ENCODE measurements at places on chromosomes 7 and 10. TPM values are rescaled to one million over a fixed set of nuclear protein-coding genes. Genes with fewer than 3 reads are reported as not detected.

- H3K27ac ChIP-seq, result no peak overlapping the region
- DNase-seq, result no peak
- no peaks in the 10 kb centered on the region for H3K4me1 ChIP-seq
- no peaks in the 10 kb centered on the region for H3K36me3 ChIP-seq
These were observed 73.5 kb downstream of the CYTH3 start for GRCh38 chr7:6198689-6199595.

DNA sequence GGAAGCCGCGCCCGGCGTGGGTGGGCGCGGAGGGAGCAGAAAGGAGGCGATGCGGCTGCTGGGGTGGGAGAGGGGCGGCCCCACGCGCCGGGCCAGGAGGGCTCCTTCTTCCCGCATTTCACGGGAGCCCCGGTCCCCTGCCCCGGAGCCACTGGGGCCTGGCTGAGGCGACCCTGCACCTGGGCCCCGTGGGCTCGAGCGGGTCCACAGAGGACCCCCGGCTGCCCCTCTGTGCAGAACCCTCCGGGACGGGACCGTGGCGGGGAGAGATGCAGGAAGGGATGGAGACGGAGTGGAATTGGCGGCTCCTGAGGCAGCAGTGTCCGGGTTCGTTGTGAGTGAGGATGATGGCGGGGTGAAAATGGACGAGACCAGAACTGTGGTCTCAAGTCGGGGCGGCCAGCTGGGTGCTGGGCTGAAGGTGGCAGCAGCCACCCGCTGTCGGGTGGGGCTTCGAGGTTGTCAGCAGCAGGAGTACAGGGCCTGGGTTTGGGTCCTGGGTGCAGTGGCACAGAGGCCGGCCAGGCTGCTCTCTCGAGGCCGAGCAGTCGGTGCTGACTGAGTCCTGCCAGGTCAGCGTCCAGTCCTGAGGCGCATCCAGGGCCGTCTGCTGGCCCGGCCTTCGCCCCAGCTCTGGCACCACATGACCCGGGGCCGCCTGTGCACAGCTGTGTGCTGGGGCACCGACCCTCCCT is 80.4 kb downstream of the VIPR2 start:
- H3K27me3 ChIP-seq, result no peaks in the 10 kb centered on the region
- no peaks in the 10 kb centered on the region for H3K4me1 ChIP-seq
- no peak overlapping the region for H3K27ac ChIP-seq
- no peak overlapping the region for H3K4me3 ChIP-seq
- DNase-seq, result no peak
- no peaks in the 10 kb centered on the region for H3K36me3 ChIP-seq

USP54 gene
- total RNA-seq, result 85.9 TPM

SNX10 gene
- total RNA-seq, result 5.4 TPM
